Natural killer cell treated with Interleukin-12 subunit alpha and Interleukin-12 subunit beta and Interleukin-15 and Interleukin-18, amount 100 ng/mL, for 72 hours (primary cell): ENCODE measurements at places on chromosomes 5 and 9. TPM values are rescaled to one million over a fixed set of nuclear protein-coding genes. Genes with fewer than 3 reads are reported as not detected.

KCNMB1 gene
- not detected for total RNA-seq

FOXD4L6 gene
- not detected for total RNA-seq

GRCh38 chr5:41940641-41941040, 15.6 kb downstream of the FBXO4 start:
- no peak overlapping the region for H3K27ac ChIP-seq
- H3K4me3 ChIP-seq, result no peak overlapping the region
- DNase-seq, result no peak
- peaks cover 5% of the 10 kb centered on the region for H3K36me3 ChIP-seq
- H3K27me3 ChIP-seq, result no peaks in the 10 kb centered on the region

DNA sequence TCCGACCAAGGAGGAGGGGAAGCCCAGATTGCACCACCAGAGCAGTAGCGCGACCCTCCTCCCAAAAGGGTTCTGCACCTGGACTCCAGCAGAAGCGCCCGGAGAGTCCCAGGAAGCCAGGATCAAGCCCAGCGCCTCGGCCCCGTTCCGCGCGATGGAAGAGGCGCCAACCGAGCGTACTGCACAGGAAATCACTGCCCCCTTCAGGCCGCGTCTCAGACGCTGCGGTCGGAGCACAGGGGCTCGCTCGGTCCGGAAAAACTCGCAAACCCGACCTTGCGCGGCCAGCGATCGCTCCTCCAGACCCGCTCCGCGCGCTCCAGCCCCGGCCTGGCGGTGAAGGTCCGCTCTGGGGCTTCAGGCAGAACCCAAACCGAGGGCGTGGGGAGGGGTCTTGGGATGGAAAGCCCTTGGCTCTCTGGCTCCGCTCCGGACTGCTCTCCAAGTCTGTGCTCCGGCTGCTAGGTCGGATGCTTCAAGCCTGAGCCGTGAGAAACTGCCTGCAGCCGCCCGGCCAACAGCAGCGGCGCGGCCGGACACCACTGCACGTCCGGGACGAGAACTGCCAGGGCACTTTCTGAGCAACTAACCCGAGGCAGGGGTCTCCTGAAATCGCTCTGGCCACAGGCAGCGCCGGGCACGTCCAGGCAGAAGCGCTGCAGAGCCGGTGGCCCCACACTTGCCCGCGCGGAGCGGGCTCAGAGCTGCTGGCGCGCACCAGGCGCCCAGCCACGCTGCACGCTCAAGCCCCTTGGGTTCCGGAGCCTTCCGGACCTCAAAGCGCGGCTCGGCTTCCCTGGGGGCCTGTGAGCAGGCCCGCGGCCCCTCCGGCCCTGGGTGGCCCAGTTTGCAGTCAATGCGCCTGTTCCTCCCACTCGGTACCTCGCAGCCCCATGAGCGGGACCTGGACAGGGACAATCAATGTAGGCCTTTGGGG, 1.3 kb downstream of the GABBR2 start:
- H3K4me3 ChIP-seq, result no peak overlapping the region
- DNase-seq, result peak; percentile 59
- H3K27ac ChIP-seq, result no peak overlapping the region
- no peaks in the 10 kb centered on the region for H3K4me1 ChIP-seq
- peaks cover 50% of the 10 kb centered on the region for H3K27me3 ChIP-seq
- no peaks in the 10 kb centered on the region for H3K36me3 ChIP-seq

DNA sequence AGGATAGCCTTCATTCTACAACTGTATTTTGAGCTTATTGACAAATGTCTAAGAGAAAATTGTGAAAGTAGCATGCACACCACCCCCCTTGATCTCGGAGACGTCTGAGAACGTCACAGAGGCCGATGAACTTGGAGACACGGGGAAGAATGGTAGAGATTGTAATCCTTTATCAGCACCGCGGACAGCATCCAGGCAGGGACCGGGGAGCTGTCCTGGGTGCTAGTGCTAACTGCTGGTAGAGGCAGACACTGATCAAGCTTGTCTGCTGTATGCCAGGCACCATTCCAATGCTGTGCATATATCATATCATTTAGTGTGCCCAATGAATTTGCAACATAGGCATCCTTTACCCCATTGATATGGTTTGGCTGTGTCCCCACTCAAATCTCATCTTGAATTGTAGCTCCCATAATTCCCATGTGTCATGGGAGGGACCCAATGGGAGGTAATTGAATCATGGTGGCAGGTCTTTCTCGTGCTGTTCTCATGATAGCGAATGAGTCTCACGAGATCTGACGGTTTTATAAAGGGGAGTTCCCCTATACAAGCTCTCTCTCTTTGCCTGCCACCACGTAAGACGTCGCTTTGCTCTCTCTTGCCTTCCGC, 98.8 kb downstream of the LHX2 start:
- DNase-seq, result no peak
- peaks cover 19% of the 10 kb centered on the region for H3K27me3 ChIP-seq
- no peak overlapping the region for H3K27ac ChIP-seq
- no peaks in the 10 kb centered on the region for H3K4me1 ChIP-seq
- no peaks in the 10 kb centered on the region for H3K36me3 ChIP-seq

DNA sequence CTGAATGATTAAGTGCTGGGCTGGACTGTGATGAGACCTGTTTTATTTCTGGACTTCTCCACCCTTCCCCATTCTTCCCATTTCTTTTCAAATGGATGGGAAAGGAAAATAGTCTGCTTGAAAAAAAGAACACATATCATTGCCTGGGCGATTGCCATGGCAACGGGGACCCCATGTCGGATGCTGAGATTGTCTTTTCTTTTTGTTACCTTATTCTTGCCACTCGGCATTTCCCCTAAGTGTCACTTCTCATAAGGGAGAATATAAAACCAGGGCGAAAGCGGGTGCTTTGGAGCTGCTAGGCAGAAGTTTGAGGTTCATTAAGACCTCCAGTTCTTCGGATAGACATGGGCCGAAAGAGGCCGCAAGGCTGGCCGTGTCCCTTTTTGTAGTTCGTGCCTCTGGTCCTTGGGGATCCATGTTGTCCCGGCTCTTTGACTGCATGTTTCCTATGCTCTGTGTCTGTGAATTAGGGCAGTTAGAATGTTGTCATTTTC, 763 bp downstream of the FGD3 start:
- peaks cover 7% of the 10 kb centered on the region for H3K36me3 ChIP-seq
- H3K4me3 ChIP-seq, result peak overlapping the region; percentile 47
- no peak for DNase-seq
- H3K27me3 ChIP-seq, result peaks cover 7% of the 10 kb centered on the region
- H3K27ac ChIP-seq, result no peak overlapping the region
- peaks cover 20% of the 10 kb centered on the region for H3K4me1 ChIP-seq

GRCh38 chr9:114602620-114603019, 8.5 kb upstream of the TMEM268 start:
- H3K27ac ChIP-seq, result no peak overlapping the region
- no peaks in the 10 kb centered on the region for H3K27me3 ChIP-seq
- peaks cover 20% of the 10 kb centered on the region for H3K36me3 ChIP-seq
- H3K4me3 ChIP-seq, result no peak overlapping the region

DNA sequence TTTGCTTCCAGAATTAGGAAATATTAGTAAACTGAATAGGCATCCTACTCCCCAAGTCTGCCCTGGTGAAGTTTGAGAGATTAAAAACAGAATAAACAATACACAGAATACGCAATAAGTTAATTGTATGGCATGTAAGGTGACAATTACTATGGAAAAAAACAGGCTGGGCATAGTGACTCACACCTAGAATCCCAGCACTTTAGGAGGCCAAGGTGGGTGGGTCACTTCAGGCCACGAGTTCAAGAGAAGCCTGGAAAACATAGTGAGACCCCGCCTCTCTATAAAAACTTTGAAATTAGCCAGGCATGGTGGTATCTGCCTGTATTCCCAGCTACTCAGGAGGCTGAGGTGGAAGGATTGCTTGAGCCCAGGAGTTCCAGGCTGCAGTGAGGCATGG, 64.2 kb upstream of the SUSD1 start:
- peaks cover 13% of the 10 kb centered on the region for H3K4me1 ChIP-seq
- DNase-seq, result no peak
- H3K36me3 ChIP-seq, result peaks cover 12% of the 10 kb centered on the region
- no peak overlapping the region for H3K27ac ChIP-seq
- H3K4me3 ChIP-seq, result no peak overlapping the region
- H3K27me3 ChIP-seq, result no peaks in the 10 kb centered on the region

DNA sequence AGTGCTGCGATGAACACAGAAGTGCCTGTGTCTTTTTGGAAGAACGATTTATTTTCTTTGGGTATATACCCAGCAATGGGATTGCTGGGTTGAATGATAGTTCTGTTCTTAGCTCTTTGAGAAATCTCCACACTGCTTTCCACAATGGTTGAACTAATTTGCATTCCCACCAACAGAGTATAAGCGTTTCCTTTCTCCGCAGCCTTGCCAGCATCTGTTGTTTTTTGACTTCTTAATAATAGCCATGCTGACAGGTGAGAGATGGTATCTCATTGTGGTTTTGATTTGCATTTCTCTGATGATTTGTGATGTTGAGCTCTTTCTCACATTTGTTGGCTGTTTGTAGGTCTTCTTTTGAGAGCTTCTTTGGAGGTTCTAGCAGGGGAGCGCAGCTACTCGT, 134.6 kb downstream of the TENT4A start:
- H3K4me3 ChIP-seq, result no peak overlapping the region
- no peak overlapping the region for H3K27ac ChIP-seq
- H3K36me3 ChIP-seq, result no peaks in the 10 kb centered on the region
- DNase-seq, result no peak
- H3K27me3 ChIP-seq, result no peaks in the 10 kb centered on the region

DNA sequence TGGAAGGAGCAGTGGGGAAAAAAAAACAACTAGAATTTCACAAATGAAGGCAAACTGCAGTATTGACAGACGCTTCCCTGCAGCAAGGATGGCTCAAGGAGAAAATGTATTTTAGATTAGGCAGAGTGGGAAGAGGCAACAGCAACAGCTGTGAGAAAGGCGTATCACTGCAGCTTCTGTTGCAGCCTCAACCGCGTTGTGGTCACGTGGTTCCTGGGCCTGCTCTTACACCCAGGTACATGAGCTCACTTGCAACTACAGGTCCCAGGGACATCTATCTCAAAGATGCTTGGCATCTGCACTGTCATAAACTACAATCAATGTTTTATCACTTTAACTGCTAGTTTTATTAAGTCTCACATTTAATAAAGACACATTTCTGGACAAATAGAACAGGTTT, 36.0 kb upstream of the GOLM1 start:
- H3K27ac ChIP-seq, result no peak overlapping the region
- H3K36me3 ChIP-seq, result no peaks in the 10 kb centered on the region
- H3K27me3 ChIP-seq, result no peaks in the 10 kb centered on the region
- H3K4me1 ChIP-seq, result no peaks in the 10 kb centered on the region

FOXI1 gene
- total RNA-seq, result 0.25 TPM

IRGM gene
- 1.5 TPM for total RNA-seq

ANKDD1B gene
- not detected for total RNA-seq

GRCh38 chr5:170552621-170553115, 48.8 kb downstream of the KCNIP1 start:
- peak; percentile 20 for DNase-seq
- no peaks in the 10 kb centered on the region for H3K36me3 ChIP-seq
- no peak overlapping the region for H3K27ac ChIP-seq
- H3K4me3 ChIP-seq, result no peak overlapping the region
- no peaks in the 10 kb centered on the region for H3K27me3 ChIP-seq
- no peaks in the 10 kb centered on the region for H3K4me1 ChIP-seq

DMRT2 gene
- not detected for total RNA-seq

HAVCR1 gene
- 26.5 TPM for total RNA-seq

GRCh38 chr5:150052956-150053712, 33.2 kb downstream of the CSF1R start:
- no peaks in the 10 kb centered on the region for H3K27me3 ChIP-seq
- peak overlapping the region; percentile 60 for H3K4me3 ChIP-seq
- peaks cover 32% of the 10 kb centered on the region for H3K36me3 ChIP-seq
- H3K27ac ChIP-seq, result peak overlapping the region; percentile 65
